Tibial nerve (tissue), 4 donors: ENCODE measurements at places on chromosomes 3 and 15.

DNA sequence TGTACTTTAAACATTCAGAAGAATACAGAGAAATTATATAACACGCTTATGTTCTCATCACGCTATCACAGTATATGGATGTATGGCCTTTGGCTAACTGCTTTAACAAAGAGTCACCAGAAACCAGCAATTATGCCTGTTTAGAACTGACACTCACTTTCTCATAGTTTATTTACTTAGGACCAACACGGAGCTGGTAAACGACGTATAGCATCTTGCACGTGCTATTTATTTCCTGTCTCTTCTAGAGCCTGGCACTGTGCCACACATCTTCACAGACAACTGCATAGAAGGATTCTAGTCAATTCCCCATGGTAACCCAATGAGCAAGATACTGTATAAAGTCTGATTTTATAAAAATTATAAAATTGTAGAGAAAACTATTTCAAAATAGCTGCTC, 43.6 kb downstream of the TBC1D2B start:
- peaks cover 27% of the 10 kb centered on the region for H3K4me1 ChIP-seq
- H3K36me3 ChIP-seq = no peaks in the 10 kb centered on the region
- no peak overlapping the region for H3K4me3 ChIP-seq
- DNase-seq = no peak
- no peaks in the 10 kb centered on the region for H3K27me3 ChIP-seq

GRCh38 chr3:146092230-146092629, 68.8 kb downstream of the PLOD2 start:
- no peak overlapping the region for H3K27ac ChIP-seq
- H3K27me3 ChIP-seq = no peaks in the 10 kb centered on the region
- H3K36me3 ChIP-seq = no peaks in the 10 kb centered on the region
- no peak overlapping the region for H3K4me3 ChIP-seq
- H3K4me1 ChIP-seq = no peaks in the 10 kb centered on the region

- H3K27me3 ChIP-seq = no peaks in the 10 kb centered on the region
- H3K27ac ChIP-seq = peak overlapping the region; percentile 3
- H3K4me3 ChIP-seq = no peak overlapping the region
Observed at GRCh38 chr15:95874637-95875036, 455.9 kb upstream of the NR2F2 start.

DNA sequence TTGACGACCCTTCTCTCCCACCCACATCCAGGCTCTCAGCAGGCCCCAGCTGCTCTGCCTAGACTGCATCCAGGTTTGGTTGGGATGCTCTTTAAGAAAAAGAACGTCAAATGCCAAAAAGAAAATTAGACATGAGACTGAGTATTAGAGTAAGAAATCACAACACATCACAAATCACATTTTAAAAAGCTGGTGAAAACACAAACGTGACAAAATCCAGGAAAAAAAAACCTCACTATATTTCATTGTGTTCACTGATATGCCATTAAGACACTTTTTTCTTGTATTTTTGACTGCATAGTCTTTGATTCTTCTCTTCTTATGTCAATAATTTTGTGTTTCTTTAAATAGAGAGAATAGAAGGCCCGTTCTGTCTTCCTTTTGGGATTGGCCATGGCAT, 243.7 kb downstream of the TLE3 start:
- H3K36me3 ChIP-seq = no peaks in the 10 kb centered on the region
- no peaks in the 10 kb centered on the region for H3K27me3 ChIP-seq
- no peak for DNase-seq
- peaks cover 11% of the 10 kb centered on the region for H3K4me1 ChIP-seq
- H3K27ac ChIP-seq = no peak overlapping the region
